ENCODE measurements at places on chromosomes 1 and 21.

GRCh38 chr1:110780600-110781484, 92.1 kb upstream of the CD53 start:
- peak; percentile 63 for DNase-seq

- DNase-seq = no peak
Measured at GRCh38 chr1:66353257-66353656, 180.7 kb upstream of the SGIP1 start.

DNA sequence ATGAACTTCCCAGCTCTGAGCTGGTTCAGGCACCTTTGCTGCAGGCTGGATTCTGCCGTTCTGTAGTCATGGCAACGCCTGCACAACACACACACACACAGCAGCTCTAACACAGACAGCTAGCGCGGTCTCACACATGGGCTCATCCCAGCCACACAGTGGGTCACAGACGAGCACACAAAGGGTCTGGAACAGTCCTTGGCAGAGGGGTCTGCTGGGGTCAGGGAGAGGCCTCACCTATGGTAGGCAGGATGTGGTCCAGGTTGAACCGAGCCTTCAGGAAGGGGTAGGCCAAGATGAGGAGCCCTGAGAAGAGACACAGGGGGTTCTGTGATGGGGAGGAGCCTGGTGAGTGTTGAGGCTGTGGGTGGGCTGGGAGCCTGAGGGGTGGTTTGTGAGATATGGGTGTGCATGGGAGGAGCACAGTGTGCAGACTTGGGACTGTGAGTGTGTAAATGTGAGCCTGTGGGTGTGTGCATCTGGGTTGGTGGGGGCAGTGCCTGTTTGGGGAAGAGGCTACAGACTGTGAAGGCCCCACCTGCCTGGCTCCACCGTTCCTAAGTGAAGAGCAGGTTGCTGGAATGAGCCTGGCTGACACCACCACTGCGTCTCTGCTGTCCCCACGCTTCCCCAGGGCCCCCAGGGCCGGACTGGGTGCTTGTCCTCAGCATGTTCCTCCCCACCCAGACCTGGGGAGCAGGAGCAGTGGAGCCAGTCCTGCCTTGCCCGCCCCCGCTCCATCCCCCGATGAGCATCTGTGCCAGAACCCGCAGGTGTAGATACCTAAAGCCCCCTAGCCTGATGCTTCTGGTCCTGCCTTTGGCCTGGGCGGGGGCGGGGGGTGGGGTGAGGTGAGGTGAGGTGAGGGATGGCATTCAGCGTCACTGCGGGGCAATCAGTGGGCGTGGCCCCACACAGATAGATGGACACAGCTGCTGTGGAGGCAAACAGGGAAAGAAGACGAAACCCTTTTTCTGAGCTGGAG, 1.5 kb downstream of the KNCN start:
- DNase-seq = peak; percentile 61

DNA sequence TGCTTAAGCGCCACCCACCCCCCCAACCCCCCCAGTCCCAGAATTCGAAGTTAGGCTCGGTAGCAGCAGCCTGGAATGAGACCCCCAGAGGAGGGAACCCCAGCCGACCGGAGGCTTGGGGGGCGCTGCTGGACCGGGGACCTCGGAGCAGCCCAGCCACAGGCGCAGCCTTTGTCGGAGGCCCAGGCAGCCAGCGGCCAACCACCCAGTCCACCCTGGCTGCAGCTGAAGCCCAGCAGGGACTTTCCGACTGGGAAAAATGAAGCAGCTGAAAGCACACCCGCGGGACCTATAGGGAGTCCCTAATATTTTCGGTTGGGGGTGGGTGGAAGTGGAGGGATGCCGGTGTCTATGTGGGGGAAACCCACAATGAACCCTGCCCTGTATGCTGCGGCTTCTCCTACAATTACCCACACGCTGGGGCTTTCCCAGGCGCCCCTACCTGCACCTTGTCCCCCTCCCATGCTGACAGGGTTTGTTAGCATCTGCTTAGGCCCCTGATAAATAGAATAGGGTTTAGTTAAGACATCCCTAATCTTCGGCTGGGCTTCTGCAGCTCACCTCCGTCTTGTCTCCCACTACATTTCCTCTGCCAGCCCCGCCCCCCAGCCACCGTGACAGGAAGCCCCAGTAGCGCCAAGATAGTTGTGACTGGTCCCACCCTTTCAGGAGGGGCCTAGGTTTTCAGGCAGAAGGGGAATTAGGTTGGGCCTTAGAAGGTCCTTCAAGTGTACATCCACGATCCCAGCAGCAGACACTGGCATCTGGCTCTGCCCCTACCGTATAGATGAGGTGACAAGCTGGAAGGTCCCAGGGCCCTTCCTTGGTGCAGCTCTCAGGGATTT, 838 bp downstream of the CCDC28B start:
- DNase-seq = peak; percentile 72

DNA sequence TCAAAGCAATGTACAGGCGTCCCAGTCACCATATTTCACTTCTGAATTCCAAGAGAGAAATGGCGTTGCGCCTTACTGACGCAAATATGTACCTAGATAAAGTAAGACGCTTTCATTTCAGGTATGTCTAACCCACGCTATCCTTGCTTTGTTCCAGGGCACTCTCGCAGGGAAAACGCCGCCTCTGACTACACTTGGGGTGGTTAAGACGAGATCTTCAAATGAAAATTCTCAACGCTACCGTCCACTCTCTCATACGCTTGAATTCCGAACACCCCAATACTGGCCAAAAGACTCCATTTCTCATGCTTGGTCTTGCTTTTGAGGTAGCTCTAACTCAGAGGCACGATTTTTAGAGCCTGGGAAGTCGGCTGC, 736 bp upstream of the ZMPSTE24 start:
- DNase-seq = no peak

- DNase-seq = no peak
Measured at GRCh38 chr1:3777647-3778589, 5.4 kb downstream of the SMIM1 start.

DNA sequence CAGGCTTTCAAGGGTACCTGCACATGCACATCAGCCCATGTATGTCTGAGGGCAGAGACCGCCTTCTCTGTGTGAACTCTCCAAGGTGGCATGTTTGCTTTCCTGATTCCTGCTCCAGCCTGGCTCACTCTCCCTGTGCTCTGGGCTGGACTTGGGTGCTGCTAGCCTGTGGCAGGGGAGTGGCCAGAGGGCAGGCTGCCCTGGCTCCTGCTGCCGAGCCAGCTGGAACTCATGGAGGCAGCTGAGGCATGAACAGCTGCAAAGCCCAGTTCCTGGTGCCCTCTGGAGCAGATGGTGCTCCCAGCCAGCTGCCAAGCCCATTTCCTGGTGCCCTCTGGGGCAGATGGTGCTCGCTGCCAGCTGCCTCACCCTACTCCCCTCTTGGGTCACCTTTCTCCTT, 7.6 kb downstream of the UBL4B start:
- no peak for DNase-seq

DNA sequence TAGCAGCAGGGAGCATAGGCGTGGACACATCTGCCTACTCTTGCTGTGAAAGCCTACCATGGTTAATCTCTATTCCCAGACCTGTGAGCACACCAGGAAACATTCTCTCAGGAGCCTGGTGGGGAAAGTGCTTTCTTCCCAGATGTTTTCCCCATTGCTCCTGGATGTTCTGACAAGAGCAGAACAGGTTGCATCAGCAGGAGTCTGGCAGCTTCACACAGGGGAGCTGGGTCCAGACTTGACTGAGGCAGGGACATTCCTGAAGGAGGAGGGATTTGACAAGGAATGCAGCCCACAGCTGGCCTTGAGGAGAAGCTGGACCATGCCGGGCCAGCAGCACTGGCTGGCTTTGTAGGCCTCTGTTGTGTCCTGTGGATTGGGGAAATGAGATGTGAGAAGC, 21.0 kb upstream of the ARTN start:
- peak; percentile 57 for DNase-seq

- DNase-seq = no peak
Measured at GRCh38 chr1:37424523-37424922, 49.9 kb upstream of the ZC3H12A start.

GRCh38 chr1:168989985-168990384, 116.5 kb upstream of the ATP1B1 start:
- DNase-seq = no peak

- no peak for DNase-seq
Measured at GRCh38 chr1:39129514-39129913, 75.0 kb upstream of the MACF1 start.

GRCh38 chr21:14767192-14767852, 221.2 kb upstream of the SAMSN1 start:
- no peak for DNase-seq

GRCh38 chr1:231801042-231801585, 174.5 kb downstream of the DISC1 start:
- DNase-seq = no peak

- DNase-seq = peak; percentile 10
Measured at GRCh38 chr1:50109647-50110075, 941 bp downstream of the ELAVL4 start.

DNA sequence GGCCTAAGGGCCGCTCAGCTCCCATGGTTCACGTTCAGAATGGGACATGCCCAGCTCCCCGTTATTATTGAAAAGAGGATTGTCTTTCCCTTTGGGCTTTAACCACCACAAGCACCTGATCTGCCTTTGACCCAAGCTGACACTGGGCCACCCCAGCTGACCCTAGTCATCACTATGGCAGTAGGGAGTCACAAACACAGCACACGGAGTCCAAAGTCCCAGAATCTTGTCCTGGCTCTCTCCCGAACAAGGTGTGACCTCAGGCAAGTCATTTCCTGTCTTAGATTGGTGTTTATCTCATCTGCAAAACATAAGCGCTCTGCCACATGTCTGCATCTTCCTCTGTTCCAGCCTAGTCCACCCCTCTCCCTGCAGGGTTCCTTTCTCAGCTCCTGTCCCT, 31.5 kb downstream of the IGFN1 start:
- DNase-seq = no peak

GRCh38 chr1:38848071-38848470, 11.5 kb downstream of the RRAGC start:
- no peak for DNase-seq

DNA sequence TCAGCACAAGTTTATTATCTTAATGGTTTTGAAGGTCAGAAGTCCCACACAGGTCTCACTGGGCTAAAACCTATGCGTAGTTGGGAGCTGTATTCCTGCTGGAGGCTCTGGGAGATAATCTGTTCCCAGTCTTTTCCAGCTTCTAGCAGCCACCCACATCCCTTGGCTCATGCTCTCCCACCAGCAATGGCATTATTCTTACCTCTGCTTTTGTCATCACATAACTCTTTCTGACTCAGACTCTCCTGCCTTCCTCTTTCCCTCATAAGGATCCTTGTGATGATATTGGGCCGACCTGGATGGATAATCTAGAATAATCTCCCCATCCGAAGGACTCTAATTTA, 122.2 kb upstream of the PRDX6 start:
- DNase-seq = no peak

DNA sequence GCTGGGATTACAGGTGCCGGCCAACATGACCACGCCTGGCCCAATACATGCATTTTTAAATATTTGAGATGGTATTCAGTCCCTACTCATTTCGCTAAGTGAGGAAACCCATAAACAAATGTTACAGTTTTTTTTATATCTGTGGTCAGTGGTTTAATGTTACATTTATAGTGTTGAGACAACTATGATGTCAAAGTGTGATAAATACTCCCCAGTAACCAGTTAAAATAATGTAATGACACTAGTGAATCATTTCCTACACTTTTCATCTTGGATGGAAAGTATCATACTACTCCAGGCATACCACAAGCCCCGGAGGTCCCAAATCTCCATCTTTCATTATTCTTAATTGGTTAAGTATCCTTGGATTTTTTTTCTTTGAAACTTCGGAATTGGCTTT, 87.5 kb upstream of the KIF26B start:
- DNase-seq = peak; percentile 45

DNA sequence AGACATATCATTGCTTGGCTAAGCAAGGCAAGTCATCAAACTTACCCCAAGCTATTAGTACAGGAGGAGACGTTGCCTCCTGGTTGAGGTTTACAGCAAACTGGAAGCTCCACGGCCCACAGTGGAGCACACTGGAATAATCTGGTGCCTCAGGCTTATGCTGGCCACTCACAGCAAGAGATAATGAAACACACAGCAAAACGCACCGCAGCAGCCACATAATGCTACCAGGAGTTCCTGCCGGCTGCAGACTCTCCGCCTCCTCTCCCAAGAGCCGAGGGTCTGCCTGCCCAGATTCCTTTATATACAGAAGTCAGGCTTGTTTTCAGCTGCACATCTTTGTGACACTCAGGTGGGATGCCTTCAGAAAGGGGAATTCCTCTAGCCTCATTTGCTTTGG, 306 bp downstream of the ZP4 start:
- no peak for DNase-seq

DNA sequence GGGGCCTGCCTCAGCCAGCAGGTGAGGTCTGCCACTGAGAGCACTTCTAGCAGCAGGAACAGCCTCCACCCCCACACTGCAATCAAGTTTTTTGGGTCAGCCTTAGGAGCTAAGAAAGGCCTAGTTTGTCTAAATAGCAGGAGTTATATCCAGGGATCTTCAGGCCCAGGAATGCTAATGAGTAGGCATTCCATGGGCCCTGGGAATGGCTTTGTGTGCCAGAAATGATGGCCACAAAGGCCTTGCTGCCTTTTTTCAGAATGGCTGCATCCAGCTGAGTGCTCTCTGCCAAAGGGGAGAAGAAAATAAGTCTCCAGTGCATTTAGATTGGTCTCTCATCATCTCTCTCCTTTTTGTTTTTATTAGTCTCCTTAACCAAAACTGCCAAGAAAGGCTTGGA, 2.8 kb downstream of the MRTO4 start:
- DNase-seq = no peak

DNA sequence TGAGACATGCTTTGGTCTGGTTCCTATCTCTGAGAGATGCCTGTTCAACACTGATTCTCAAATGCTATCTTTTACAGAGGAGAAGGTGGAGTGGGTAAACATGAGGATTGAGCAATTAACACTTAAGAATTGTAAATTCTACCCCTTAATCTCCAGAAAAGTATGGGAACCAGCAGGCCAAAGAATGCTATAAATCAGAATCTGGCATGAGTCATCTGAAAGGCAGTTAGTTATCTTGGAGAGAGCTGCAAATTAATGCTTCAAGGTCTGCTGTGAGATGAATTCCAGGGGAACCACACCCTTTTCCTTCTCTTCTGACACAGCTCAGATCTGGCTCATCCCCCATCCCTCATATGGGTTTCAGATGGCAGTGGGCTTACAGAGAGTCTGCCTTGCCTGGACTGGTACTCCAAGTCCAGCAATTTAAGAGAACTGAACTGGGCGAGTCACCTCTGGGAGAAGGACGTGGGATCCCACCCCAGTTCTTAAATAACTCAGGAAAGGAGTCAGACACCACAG, 5.2 kb downstream of the S100A10 start:
- peak; percentile 92 for DNase-seq

GRCh38 chr1:33099290-33100118, 18.6 kb downstream of the AZIN2 start:
- peak; percentile 100 for DNase-seq

DNA sequence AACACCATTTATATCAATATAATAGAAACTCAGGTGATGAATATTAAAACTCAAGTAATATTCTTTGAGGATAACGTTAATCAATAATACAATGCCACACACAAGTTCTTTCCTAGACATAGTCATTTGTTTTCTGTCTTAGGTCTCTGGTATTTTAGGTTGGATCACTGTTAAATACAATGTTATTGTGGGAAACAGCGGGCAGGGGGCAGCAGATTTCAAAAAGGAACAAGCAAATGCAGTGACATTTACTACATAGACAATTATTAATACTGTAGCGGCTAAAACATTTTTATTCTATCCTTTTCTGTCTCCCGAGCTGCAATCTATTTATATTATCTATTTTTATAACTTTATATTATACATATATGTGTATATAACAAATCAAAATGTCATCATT, 186.4 kb upstream of the ZNHIT6 start:
- peak; percentile 46 for DNase-seq

Data from iris pigment epithelial cell (primary cell).